ENCODE measurements at places on chromosomes 12 and 14.

DNA sequence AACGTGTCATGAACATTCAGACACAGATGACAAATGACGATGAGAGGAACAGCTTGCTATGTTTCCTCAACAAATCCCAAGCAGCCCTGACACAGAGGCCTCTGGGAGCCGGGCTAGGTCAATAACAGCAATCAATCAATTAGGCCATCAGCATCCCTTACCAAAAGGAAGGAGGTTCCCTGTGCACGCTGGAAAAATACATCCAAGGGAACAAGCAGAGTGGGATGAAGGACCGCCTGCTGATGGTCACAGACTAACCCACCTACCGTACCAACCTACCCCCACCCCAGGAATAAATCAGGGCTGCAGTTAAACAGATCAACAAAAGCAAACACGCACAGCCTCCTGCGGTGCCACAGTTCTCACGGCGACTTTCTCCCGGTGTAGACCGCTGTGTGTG lies 265.1 kb upstream of the SFSWAP start:
- DNase-seq = no peak

DNA sequence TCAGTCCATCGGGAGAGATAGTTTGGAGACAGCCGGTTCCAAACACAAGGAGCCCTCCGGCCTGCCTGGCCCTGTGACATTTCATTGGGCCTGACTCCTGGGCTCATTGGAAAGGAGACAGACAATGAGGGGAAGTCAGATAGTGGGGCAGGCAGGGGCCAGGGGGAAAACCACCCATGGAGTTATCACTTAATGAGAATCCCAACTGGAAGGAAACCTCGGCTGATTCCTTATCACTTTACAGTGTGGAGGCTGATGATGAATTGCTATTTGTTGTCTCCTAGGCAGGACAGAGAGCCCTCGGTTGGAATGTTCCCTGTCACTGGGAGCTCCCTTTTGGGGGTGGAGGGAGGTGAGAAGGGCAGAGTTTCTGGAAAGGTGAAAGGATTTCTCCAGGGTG lies 44.4 kb downstream of the TBX5 start:
- DNase-seq = no peak

DNA sequence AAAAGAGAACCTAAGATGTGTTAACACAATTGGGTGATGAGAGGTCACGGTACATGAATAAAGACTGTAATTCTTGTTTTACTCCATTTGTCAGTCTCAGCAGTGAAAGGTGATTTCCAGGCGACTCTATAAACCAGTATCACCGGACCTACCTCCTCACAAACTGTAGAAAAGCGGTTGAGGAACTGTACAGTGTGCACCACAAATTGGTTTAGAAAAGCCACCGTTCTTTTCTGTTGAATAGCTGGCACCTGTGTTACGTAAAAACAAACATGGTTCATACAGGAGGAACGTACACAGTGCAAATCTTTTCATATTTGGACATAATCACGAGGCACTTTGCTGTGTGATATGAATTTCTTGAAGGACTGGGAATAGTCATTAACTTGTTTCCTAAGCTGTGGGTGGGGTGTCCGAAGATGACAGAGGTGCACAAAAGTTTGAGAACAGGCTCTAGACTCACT lies 663 bp downstream of the WASHC3 start:
- DNase-seq = peak; percentile 25

DNA sequence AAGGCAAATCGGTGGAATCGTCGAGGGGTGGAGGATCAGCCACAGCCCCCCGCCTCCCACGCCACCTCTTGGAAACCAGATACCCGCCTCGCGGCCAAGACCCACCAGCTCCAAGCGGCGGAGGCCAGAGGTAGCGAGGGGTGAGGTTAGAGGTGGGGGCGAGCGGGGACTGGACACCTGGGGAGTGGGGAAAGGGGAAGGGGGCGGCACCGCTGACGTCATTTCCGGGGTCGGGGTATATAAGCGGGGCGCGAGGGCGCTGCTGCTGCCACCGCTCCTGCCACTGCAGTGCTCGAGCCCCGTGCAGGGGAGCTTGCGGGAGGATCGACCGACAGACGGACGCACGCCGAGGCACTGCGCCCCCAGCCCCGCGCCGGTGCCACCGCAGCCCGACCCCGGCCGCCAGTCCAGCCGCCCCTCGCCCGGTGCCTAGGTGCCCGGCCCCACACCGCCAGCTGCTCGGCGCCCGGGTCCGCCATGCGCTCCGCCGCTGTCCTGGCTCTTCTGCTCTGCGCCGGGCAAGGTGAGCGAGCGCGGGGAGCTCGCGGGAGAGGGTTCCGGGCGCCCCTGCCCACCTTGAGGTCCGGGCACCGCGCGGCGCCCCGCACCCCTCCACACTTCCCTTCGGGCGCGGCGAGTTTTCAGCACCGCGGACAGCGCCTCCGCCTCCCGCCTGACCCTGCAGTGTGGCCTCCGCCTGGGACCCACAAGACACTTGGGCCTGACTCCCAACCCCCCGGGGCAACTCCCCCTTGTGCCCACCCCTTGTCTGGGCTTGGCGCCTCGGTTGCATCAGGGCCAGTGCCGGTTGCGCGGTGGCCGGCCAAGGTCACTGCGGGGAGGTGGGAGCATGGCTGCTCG lies at the start of gene CHGA:
Gene CHGA, plus strand, starts transcription at position 268 of the 861 bp plus-strand sequence. Its CDS starts 210 bp downstream, at position 478.
- DNase-seq = peak; percentile 63

GRCh38 chr14:103089386-103090335 lies 4.9 kb upstream of the EXOC3L4 start:
- DNase-seq = no peak

DNA sequence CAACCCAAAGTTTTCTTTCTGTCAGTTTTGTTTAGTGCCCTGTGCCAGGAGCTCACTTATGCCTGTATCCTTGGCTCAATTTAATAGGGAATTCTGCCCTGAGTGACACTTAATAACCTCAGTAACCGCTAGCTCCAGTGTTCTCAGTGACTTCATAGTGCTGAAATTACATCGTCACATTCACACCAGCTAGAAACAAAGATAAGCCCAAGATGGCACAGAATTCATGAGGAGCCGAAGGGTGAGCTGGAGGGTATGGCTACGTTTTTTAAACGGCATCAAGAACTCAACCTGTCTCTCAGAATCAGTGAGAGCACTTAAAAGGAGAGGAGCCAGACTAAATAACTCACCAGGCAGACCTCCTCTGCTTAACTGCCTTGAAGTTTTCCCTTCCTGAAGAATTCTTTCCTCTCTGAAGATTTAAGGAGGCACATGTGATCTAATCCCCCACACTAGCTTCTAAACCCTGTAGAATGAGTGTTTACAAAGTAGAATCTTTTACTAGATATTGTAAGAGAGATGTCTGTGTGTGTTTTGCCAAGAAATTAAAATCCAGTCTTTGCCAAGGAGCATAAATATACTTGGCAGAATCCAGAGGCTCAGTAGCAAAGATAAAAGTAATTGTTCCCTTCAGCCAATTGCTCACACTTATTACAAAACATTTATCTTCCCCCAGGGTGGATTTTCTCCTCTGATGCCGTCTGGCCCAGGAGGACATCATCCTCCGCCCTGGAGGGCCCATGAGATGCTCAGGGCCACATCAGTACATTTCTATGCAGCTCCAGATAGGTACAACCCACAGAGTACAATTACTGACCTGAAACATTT lies 37.3 kb downstream of the PTGER2 start:
- DNase-seq = no peak

DNA sequence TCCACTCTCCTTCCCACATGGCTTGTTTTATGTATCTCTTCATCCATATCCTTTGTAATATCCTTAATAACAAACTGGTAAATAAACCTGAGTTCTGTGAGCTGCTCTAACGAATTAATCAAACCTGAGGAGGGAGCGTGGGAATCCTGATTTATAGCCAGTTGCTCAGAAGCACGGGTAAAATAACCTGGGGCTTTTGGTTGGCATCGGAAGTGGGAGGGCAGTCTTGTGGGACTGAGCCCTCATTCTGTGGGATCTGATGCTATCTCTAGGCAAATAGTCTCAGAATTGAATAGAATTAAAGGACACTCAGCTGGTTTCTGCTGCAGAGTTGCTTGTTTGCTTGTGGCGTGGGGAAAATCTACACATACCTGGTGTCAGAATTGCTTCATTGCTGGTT lies 17.5 kb upstream of the LDHB start:
- DNase-seq = no peak

- DNase-seq = peak; percentile 39
Observed at GRCh38 chr12:8698132-8698851, 501 bp downstream of the RIMKLB start.

GRCh38 chr12:99131751-99132199 lies 486.7 kb downstream of the APAF1 start:
- no peak for DNase-seq

DNA sequence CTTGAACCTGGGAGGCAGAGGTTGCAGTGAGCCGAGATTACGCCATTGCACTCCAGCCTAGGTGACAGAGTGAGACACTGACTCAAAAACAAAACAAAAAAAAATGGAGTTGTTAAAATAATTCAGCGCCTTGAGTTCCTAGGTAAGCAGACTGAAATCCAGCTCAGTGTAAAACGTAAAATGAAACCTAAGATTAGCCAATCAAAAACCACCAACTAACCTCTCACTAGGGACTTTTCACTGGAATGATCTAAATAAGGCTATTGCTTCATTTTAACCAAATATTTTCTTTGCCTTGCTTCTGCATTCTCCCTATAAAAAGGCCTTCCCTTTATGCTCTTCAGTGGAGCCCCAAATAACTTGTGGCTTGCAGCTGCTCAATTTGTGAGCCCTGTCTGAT lies 91.6 kb upstream of the HIF1A start:
- no peak for DNase-seq

GRCh38 chr12:3004655-3005565 lies 45.7 kb downstream of the TEAD4 start:
- DNase-seq = no peak

DNA sequence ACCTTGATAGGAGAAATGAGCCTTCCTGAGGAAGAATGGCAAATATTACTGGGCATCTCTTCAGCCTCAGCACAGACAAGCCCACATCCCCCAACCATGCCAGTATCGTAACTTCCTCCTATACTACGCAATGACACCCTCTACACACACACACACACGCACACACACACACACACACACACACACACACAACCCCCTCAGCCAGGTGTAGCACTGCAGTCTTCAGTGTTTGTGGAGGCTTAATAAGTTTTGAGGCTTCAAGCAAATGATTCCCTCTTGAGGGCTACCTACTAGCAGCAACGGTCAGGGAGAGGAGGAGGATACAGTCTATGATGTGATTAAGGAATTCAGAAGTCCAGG lies 1.6 kb downstream of the DGKA start:
- DNase-seq = peak; percentile 51

- no peak for DNase-seq
Observed at GRCh38 chr14:90850487-90850886, 34.3 kb upstream of the TTC7B start.

DNA sequence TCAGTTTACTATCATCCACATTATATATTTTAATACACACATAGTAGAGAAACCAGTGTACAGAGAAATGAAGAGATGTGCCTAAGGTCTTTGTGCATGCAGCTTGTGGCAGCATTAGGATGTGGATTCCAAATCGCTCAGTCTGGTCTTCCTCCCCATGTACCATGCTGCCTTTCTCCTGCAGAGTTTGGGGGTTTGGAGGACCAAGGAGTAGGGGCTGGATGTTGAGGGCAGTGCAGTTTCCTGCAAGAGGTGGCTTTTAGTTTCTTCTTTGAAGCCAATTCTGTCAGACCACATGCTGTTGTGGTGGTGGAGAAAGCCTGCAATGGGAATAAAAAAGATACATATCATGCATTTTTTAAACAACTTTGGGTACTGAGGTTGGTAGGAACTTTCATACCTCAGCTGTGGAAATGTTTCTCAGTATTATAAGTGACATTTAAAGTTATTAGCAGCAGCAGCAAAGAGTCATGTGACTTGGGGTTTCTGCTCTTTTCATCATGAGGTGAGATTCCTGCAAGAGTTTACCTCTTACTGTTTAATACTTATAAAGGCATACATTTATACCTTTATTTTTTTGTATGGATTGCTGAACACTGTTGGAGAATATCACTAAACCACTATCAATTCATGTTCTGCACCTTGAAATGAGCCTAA lies 34.4 kb downstream of the TESPA1 start:
- no peak for DNase-seq

DNA sequence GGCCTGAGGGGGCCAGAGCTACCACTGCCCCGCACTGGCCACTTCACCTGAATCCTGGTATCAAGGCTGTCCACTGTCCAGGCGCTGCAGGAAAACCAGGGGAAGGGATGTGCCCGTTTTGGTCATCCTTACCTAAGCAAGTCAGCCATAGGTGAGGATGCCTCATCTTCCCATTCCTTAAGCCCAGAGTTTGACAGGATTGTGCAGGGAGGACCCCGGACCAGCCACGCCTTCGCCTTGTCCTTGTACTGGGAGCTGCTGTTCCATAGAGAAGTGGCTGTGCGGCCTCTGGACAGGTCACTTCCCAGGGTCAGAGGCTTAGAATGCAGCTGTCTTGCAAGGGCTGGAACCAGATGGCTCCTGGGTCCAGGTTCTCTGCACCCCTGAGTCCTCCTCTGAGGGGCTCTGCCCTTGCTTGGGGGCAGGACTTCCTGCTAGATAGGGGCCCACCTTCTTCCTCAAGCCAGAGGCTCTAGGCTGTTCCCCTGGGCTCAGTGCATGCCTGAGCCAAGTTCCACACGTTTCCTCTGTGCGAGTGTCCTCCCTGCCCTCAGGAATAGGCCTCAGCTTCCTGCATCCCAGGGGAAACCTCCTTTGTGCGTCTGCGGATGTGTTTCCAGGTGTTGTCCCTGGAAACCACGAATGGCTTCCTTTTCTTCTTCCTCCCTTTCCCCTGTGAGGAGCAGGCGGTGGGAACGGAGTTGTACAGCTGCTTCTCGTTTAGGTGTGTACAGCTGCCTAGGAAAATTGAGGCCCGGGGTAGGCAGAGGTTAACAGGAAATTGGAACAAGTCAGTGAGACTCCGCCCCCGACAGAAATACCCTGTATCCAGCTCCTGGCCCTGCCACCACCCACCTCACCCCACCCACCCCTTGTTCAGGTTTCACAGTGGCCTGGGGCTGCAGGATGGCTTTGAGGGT lies 54.3 kb upstream of the RIN3 start:
- DNase-seq = no peak

DNA sequence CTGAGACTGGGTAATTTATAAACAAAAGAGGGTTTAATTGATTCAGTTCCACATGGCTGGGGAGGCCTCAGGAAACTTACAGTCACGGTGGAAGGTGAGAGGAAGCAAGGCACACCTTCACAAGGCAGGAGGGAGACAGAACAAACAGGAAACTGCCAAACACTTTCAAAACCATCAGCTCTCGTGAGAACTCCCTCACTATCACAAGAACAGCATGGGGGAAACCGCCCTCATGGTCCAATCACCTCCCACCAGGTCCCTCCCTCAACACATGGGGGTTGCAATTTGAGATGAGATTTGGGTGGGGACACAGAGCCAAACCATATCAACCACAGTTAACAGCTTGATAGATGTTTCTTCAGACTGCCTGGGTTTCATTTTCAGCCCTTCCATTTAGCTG lies 6.2 kb upstream of the GNPNAT1 start:
- no peak for DNase-seq

GRCh38 chr14:57302883-57303282 lies 34.1 kb downstream of the AP5M1 start:
- DNase-seq = no peak

GRCh38 chr12:24931666-24932405 lies 17.1 kb downstream of the BCAT1 start:
- no peak for DNase-seq

GRCh38 chr12:101566318-101566717 lies 28.5 kb upstream of the MYBPC1 start:
- DNase-seq = no peak
